Coronary artery (tissue), 2 donors: ENCODE measurements at places on chromosomes 13 and 19.

DNA sequence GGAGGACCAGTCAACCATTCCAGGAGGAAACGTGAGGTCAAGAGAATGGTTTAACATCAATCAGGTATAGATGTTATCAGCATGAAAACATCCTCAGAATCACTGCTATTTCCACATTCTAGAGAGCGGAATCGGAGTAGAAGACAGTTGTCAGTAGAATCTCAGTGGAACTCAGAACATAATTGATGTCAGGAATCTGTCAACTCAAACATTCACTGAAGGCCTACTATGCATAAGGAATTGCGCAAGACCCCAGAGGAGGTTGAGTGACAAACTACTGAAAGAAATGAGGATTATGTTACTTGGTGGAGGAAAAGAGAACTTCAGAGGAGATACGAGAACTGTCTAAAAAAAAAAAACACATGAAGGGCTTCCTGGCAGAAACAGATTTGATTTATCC, 97.8 kb downstream of the LHFPL6 start:
- no peak for DNase-seq

- no peak for DNase-seq
Observed at GRCh38 chr19:12937093-12937926, 1.1 kb upstream of the CALR start.

- DNase-seq = no peak
Observed at GRCh38 chr19:18551631-18552030, 6.0 kb upstream of the KXD1 start.

- no peak for DNase-seq
Observed at GRCh38 chr13:36891752-36892151, 28.3 kb downstream of the SMAD9 start.

DNA sequence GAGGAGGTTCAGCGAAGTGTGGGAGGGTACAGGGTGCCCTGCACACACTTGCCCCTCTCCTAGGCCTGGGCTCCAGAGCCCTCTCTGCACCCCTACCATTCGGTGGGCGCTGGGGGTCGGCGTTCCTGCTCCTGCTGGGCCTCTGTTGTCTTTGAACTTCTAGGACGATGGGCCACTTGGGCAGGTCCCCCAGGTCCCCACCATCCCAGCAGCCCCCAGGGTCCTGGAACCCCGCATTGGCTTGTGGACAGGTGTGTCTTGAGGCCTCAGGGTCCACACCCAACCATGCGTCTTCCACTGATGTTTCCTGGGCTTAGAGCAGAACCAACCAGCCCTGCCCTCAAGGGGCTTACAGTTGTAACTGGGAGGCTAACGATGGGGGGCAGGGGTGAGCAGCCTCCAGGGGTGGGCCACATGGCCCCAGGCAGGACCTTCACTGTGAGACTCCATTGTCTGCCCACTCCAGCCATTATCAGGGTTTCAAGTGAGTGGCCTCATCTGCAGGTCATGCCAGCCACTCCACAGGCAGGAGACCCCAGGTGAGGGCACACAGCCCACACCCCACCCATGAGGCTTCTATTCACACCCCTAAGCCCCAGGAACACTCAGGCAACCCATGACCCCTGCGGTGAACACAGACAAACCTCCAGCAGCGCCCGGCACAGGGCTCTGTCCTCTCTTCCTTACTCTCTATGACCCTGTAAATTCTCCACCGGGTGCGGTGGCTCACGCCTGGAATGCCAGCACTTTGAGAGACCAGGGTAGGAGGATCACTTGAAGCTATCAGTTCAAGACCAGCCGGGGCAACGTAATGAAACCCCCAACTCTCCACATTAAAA, 2.0 kb upstream of the KLF16 start:
- peak; percentile 75 for DNase-seq

DNA sequence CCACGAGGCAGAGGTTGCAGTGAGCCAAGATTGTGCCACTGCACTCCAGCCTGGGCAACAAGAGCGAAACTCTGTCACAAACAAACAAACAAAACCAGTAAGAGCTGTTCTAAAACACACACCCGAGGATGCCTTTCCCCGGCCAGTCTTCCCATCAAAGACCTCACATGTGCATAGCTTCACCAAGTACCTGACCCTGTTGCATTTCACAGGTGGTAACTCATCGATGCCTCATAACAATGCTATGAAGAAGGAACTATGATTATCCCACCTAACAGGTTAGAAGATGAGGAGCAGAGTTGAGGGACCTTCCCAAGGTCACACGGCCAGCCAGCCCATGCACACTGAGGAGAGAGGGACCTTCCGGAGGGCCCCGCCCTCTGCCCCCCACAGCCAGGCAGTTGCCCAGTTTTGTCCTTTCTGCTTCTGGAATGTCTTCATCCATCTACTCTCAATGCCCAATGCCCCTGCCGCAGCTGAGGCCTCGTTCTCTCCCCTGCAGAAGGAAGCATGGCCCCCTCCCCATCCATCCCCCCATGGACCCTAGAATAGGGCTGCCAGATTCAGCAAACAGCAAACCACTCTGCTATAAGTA, 16.8 kb upstream of the LENG8 start:
- DNase-seq = no peak

- DNase-seq = no peak
Observed at GRCh38 chr13:99693852-99694611, 192.8 kb downstream of the TM9SF2 start.

- no peak for DNase-seq
Observed at GRCh38 chr13:29920025-29920643, 69.7 kb upstream of the UBL3 start.

- no peak for DNase-seq
Observed at GRCh38 chr19:41941410-41942202, 13.4 kb upstream of the ERFL start.

DNA sequence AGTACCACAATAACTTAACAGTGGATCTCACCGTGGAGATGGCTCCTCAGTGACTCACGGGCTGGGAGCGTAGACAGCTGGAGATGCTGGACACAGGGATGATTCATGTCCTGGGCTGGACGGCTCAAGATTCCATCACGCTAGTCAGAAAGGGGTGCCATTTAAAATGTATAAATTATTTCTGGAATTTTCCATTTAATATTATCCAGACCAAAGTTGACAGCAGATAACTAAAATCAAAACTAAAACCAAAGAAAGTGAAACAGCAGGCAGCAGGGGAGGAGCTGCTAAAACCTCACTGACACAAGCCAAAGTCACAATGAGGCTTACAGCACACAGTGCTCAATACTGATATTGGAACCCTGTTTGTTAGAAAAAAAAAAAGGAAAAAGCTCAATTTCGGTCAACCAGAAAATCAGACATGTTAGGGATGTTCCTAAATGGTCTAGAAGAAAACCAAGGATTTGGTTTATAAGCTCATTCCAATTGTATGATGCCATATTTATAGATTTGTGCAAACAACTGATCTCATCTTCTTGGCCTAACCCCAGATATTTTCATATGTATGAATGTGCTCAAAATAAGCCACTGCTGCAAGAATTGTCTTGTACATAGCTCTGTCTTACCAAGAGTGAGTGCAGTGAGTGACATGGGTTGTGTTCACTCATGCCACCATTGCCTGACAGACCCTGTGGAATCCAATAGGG, 111.8 kb downstream of the SACS start:
- peak; percentile 82 for DNase-seq

- no peak for DNase-seq
Observed at GRCh38 chr13:95246292-95247082, 54.8 kb downstream of the ABCC4 start.

DNA sequence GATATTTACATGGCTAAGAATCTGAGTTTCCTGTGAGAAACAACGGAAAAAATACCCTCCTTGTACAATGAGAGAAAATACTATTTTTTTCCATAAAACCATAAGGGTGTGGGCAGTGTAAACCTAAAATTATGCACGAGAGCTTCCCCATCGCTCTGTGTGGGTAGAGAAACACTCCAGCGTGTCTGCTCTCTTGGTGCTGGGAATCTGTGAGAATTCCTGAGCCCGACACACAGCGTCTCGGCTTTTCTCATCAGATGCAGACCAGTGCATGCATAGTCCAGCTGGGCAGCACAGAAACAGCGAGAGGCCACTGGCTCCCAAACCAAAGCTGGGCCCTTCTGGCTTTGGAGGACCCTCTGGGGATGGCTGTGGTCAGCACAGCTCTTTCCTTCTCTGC, 12.0 kb downstream of the PLPP2 start:
- no peak for DNase-seq

DNA sequence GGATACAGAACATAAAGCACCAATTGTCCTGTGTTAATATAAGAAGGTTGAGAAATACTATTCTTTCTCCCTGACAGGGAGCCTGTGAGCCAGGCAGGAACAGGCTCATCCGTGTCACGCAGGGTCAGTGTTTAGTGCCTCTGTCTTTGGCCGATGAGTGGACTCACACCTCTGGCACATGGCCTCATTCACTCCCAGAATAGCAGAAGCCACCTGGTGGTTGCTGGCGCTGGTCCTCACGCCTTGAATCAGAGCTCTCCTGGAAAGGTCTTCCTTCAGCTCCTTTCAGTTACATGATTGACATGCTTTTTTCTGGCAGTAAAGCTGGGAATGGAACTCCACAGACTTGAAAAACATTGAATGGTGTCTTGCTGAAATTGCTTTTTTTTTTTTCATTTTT, 28.1 kb upstream of the SIAH3 start:
- DNase-seq = no peak

DNA sequence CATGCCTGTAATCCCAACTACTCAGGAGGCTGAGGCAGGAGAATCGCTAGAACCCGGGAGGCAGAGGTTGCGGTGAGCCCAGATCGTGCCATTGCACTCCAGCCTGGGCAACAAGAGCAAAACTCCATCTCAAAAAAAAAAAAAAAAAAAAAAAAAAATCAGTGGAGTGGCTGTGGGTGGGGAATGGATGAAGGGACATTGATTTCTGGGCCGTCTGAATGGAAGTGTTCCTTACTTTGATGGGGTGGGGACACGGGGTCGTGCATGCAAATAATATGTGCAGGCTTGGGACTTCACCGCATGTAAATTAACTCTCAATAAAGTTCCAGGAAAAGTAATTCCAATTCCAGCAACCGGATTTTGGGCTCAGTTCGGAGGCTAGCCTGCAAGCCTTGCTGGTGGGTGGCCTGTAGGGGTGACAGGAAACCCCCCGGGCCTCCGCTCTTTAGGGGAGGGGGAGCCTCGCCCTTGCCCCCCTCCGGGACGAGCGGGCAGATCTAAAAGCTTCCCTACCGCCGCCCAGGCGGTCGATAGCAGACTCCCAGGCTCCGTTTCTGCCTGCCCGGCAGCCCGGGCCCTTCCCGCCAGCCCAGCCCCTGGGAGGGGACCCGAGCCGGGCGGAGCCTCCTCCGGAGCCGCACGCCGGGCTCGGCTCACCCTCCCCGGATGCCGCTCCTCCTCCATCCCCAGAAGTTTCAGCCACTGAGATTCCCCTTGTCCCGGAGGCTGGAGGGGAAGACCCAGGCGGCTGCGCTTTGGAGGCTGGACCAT, 48.0 kb upstream of the ADGRE5 start:
- DNase-seq = no peak

DNA sequence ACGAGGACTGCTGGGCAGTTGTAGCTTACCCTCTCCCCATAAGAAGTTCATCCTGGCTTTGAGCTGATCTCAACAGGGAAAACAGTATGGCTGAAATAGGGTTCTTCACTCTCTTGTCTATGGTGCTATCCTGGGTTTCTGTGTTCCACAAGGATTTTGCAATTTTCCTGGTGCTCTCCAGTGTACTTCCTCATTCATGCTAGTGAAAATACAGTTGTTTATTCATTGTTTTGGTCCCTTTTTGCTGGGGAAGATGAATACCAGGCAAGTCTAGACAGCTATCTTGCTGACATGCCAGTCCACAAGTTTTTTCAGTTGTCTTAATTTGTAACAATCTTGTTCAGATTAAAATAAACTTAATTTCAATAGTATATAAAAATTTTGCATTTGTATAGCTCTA, 306.5 kb downstream of the DLEU7 start:
- DNase-seq = no peak

DNA sequence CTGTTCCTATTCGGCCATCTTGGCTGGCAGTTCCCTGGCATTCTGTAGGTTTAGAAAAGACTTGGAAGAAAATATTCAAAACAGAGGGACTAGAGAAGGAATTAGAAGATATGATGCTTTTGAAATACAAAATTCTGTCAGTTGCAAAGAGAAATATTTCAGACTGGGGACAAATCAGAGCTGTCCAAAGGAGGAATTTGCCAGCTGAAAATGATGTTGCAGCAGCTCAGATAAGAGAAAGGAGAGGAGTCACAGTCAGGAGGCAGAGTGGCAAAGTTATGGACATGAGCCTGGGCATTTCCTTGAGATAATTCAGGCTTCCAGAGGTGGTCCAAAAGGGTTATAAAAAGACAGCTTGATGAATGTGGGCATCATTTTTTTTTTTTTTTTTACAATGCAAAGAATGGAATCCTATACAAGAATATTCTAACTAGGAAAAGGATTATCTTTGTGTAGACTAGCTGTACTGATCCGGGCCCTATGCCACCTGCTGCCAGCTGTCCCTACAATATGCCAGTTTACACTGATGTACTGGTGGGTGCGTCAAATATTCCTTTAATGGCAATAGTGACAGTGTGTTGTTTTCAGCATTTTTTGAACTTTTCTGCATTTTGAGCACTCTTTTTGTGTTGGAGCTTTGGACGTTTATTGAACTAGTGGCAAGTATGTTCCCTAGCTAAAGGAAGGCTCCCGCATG, 31.8 kb upstream of the CBY2 start:
- DNase-seq = no peak

GRCh38 chr13:63578796-63579195, 2163.1 kb upstream of the PCDH20 start:
- no peak for DNase-seq

DNA sequence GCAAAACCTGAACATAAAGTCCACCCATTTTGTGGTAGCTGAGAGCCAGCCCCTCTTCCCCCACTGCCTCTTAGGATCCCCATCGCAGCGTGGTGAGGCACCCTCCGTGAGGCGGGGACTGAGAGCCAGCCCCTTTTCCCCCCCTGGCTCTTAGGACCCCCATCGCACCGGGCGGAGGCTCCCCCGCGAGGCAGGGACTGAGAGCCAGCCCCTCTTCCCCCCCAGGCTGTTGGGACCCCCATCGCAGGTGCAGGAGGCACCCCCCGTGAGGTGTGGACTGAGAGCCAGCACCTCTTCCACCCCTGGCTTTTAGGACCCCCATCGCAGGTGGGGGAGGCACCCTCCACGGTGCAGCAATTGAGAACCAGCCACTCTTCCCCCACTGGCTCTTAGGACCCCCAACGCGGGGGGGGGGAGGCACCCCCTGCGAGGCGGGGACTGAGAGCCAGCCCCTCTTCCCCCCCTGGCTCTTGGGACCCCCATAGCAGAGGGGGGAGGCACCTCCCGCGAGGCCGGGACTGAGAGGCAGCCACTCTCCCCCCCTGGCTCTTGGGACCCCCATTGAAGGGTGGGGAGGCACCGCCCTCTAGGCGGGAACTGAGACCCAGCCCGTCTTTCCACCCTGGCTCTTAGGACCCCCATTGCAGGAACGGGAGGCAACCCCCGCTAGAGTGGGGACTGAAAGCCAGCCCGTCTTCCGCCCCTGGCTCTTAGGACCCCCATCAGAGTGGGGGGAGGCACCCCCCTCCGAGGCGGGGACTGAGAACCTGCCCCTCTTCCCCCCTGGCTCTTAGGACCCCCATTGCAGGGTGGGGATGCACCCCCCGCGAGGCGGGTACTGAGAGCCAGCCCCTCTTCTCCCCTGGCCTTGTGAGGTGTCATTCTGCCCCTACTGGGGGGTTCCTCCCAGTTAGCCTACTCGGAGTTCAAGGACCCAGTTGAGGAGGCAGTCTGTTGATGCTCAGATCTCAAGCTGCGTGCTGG, 366.4 kb upstream of the SPRY2 start:
- DNase-seq = no peak

- no peak for DNase-seq
Observed at GRCh38 chr19:35120898-35121297, 5.3 kb downstream of the FXYD3 start.
